Left renal cortex interstitium (tissue), 4 donors: ENCODE measurements at places on chromosomes 2 and 18.

- DNase-seq, result no peak
These were observed 2.0 kb downstream of the ACAA2 start for GRCh38 chr18:49811151-49811938.

GRCh38 chr2:9811679-9812511 lies 31.4 kb upstream of the TAF1B start:
- DNase-seq, result no peak

DNA sequence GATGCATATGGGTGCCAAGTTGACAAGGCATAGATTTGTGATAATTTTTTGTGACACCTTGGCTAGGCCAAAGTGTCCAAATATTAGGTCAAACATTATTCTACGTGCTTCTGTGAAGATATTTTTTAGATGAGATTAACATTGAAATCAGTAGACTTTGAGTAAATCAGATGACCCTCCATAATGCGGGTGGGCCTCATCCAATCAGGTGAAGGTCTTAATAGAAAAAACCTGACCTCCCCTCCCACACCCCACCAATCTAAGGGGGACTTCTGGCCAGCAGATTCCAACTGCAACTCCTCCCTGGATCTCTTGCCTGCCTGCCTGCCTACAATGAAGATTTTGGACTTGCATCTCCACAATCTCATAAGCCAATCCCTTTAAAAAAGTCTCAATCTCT lies 118.8 kb upstream of the LMAN1 start:
- DNase-seq, result no peak

GRCh38 chr2:102893870-102894269 lies 132.0 kb downstream of the TMEM182 start:
- DNase-seq, result no peak

DNA sequence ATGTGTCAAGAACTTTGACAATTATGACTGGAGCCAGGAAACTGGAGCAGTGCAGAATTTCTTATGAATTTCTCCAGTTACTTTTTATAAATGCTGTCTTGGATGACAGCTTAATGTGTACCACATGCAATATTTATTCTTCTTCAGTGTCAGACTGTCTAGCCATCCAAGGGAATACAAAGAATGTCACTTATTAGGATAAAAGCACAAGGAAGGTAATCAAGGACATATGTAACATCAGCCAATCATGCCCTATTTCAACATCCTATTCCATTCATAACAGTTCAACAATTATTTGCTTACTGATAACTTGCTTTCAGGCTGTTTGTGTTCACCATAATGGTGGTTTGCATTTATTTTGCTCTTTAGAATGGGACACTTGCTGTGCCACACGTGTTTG lies 139.8 kb downstream of the OLA1 start:
- DNase-seq, result no peak

- no peak for DNase-seq
These were observed 63.4 kb downstream of the SLC66A2 start for GRCh38 chr18:79888016-79888415.

DNA sequence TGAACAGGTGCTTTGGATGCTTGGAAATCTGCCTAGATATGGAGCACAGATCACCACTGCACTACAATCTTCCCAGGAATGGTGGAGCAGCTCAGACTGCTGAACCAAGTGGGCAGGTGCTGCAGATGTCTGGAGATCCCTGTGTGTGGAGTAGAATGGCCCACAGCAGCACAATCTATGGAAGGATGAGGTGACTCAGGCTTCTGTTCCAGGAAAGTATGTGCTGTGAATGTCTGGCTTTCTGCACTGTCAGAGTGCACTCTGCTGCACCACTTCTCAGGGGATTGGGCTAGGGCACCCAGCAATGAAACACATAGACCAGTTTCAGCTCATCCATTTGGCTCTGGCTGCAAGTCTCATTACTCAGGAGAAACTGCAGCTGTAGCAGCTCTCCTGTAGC lies 865.4 kb upstream of the NXPH2 start:
- DNase-seq, result no peak

GRCh38 chr2:152376385-152376784 lies 41.4 kb downstream of the FMNL2 start:
- DNase-seq, result no peak

- DNase-seq, result no peak
These were observed 114.5 kb upstream of the ALPP start for GRCh38 chr2:232264081-232264480.

DNA sequence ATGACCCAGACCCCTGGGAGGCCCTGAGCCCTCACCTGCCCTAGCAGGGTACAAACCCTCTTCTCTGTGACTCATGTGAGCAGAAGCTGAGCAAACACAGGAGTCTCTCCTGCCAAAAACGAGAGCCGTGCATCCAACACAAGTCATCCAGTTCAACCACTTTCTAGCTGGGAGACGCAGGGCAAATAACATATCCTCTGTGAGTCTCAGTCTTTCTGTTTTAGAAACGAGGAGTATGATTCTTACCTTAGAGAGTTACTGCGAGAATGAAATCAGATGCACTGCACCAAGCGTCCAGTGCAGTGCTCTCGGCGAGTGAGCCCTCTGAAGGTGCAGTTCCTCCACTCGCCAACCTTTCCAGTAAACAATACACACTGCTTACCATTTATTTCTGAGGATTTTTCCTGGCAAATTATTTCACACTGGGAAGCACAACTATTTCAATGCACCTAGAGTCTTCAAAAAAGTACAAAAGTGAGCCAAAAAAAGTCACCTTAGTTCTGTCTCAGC lies 331.8 kb upstream of the MYT1L start:
- DNase-seq, result no peak

GRCh38 chr2:61460163-61460562 lies 10.7 kb downstream of the USP34 start:
- DNase-seq, result no peak

DNA sequence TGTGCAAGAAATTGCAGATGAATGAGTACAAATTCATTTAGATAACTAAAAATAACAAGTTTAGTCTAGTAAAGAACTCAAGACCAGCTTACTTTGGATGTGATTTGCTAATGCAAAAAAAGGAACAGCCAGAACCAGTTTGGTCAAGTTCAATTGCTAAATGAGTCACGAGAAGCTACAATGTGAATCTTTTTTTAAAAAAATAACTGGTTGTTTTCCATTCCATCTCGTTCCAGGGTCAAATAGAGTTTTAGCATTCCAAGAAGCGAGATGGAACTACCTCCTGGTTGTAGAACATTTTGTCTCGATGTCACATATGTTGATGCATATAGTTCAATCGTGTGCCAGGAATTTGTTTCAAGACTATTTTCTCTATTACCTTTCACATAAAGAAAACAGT lies 65.0 kb upstream of the IKZF2 start:
- DNase-seq, result no peak

DNA sequence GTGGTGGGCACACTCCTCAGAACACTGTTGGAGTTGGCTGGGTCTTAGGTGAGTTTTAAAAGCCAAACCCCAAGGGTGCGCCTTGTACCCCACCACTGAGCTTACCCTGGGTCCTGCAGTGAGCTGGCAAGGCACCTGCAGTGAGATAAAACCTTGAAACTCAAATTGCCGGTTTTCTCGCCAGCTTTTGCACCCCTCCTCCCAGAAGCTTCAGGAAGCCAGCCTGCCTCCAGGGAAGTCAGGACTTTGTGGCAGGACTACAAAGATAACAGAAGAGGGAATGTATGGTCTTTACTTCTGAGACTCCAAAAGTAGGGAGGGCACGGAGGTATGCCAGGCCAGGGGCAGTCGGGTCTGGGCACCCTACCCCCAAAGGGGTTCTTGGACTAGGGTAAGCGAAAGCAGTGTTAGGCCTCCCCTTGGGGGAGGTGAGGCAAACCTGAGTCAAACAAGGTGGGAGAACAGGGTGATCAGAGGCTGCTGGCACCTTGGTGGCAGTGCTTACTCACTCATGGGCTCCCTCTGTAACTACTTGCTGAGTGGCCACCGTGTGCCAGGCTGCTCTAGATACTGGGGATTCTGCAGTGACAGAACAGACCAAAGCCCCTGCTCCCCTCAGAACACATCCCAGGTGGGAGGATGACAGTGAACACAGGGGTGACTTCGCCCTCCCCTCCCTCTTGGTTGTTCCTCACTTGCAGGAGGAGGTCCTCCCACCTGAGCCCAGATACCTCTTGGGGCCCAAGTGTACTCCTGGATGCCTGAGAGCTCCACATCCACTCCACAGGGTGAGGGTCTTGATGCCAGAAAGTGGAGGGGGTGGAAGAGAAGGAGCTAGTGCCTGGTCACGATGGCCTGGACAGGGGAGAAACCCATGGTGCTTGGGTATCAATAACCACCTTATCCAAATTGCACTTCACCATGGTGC lies 69.3 kb upstream of the RGPD5 start:
- DNase-seq, result no peak

DNA sequence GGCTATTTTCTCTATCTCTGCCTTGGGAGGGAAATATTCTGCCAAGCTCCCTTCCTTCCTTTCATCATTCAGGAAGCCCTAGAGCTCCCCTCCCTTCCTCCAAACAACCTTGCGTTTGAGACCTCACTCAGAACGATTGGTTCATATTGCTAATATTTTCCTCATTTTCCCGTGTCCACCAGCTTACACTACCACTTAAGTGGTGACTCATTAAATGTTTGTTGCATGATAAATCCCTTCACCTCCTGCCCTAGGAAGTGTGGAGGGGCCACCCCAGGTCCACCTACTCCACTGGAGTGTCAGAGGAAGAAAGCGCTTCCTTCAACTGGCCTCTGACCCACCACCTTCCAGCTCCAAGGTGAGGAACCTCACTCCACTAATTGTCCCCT lies 2.3 kb upstream of the LPIN2 start:
- no peak for DNase-seq

GRCh38 chr18:37964885-37965571 lies 399.4 kb upstream of the CELF4 start:
- DNase-seq, result no peak

GRCh38 chr2:30262716-30263309 lies 31.5 kb downstream of the LBH start:
- DNase-seq, result no peak

GRCh38 chr18:68505178-68505574 lies 209.7 kb downstream of the TMX3 start:
- no peak for DNase-seq

DNA sequence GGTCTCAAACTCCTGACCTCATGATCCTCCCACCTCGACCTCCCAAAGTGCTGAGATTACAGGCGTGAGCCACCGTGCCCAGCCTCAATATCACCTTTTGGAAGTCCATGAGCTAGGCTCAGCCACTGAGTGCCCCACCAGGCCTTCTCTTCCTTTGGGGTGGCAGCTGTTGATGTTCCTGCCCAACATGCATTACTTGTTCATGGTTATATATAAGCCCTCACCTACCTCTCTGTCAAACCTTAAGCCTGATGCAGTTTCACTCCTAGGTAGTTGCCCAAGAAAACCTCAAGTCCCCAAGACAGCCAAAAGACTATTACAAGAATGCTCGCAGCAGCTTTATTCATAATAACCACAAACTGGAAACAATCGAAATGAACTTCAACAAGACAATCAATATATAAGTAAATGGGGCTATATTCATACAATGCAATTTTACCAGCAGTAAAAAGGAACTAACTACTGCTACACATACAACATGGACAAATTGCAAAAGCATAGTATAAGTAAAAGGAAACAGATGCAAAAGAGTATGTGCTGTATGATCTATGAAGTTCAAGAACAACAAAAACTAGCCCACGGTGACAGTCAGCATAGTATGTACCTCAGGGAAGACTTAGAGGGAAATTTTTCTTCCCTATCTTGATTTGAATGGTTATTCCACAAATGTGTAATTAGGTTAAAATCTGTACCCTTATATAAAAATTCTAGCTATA lies 59.6 kb upstream of the REL start:
- no peak for DNase-seq

DNA sequence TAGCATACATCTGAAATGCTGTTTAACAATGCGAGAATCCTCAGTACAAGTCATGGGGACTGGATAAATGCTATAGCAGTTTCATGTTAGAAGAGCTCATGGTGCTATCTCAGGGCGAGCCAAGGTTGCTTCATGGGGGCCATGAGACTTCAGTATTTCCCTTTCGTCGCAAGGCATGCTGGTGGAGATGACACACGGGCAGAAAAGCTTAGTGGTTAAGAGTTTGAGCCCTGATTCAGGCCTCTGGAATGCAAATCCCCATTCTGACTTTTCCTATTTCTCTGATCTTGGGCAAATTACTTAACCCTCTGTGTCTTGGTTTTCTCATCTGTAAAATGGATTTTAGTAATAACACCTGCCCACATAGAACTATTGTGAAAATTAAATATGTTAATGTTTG lies 57.4 kb upstream of the EPHA4 start:
- DNase-seq, result no peak

- no peak for DNase-seq
These were observed 11.7 kb downstream of the PROC start for GRCh38 chr2:127429844-127430425.

- no peak for DNase-seq
These were observed 17.4 kb upstream of the SMARCAL1 start for GRCh38 chr2:216394881-216395280.

- DNase-seq, result no peak
These were observed 17.4 kb downstream of the PLEKHB2 start for GRCh38 chr2:131122496-131122895.

GRCh38 chr2:230849633-230850357 lies 14.9 kb upstream of the ITM2C start:
- DNase-seq, result no peak

- no peak for DNase-seq
These were observed 194.1 kb downstream of the PRKCE start for GRCh38 chr2:45845566-45845965.

- DNase-seq, result no peak
These were observed 11.7 kb upstream of the ELAC1 start for GRCh38 chr18:50956116-50956515.

DNA sequence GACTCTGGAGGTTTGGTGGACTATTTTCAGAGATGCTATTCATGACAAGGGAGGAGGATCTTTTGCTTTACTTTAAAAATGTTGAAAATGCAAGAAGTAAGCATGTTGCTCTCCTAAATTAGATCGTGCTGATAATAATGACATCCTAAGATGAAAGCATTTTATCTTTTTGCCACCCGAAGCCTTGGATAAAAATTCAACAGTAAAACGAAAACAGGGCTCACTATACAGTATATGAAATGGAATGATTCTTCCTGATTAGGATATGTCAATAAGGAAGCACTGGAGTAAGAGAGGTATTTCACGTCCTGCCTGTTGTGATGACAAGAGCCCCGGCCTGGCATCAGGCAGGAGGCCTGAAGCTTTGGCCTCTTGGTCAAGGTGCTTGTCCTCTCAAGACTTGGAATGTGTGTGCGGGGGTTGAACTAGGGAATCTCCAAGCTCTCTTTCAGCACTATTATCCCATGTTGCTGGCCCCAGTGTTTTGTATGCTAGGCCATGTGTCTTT lies 306.0 kb downstream of the MTX2 start:
- no peak for DNase-seq

DNA sequence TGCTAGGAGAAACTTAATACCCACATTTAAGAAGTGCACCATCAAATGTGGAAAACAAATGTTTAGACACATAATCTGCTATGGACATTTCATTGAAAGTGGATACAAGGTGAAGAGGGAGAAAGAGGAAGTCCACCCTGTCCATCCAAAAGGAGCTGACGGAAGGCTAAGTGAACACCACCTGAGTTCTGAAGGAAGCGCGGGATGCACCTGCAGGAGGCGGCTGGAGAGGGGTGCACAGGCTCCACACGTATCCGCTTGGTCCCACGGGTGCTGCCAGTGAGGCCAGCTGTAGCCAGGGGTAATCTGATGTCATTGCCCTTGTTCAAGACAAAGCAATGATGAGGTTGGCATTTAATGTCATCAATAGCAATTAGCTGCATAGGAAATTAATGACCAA lies 75.9 kb upstream of the TMEM18 start:
- no peak for DNase-seq

- no peak for DNase-seq
These were observed 7.0 kb upstream of the TMX3 start for GRCh38 chr18:68721681-68722583.

- DNase-seq, result no peak
These were observed 21.7 kb downstream of the PKDCC start for GRCh38 chr2:42069568-42069967.
